ENCODE measurements at places on chromosomes 2 and 18.

DNA sequence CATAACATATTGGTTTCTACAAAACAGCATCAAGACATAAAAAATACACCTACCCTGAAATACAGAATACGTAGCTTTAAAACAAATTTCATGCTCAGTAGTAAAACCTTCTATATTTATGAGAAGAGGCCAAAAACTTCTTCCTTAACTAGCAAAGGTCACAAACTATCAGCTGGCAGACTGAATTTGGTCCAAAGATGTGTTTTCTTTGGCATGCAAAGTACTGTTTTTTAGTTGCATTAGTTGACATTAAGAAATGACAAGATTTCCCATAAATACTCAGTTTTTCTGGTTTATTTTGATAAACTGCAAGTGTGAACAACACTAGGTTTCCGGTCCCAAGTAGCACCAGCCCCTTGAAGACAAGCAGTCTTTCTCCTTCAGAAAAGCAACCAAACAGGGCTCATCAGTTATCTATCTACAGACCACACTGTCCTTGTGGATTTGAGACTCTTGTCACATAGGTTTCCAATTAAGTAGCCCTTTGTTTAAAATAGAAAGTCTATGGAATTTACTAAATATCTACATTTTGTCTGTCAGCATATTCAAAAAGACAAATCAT, 35.6 kb downstream of the SLC25A12 start:
- no peak for DNase-seq

DNA sequence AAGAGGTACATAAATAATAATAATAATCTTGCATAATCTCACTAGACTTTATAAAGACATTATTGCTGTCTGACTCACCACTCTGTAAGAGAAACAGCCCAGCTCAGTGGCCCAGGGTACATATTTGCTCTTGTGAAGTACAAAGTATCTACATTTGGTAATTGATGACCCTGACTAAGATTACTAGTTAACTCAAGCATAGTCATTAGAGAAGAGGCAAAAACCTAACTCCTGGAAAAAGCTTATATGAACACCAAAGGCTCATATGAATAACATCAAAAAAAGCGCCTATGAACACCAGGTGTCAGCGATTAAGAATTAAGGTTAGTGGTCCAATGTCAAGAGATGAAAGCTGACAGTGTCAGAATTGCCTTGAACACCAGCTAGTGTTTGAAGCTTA, 38.4 kb downstream of the RAD51AP2 start:
- no peak for DNase-seq

- DNase-seq: no peak
These were observed 208.6 kb downstream of the C1D start for GRCh38 chr2:67854103-67854743.

DNA sequence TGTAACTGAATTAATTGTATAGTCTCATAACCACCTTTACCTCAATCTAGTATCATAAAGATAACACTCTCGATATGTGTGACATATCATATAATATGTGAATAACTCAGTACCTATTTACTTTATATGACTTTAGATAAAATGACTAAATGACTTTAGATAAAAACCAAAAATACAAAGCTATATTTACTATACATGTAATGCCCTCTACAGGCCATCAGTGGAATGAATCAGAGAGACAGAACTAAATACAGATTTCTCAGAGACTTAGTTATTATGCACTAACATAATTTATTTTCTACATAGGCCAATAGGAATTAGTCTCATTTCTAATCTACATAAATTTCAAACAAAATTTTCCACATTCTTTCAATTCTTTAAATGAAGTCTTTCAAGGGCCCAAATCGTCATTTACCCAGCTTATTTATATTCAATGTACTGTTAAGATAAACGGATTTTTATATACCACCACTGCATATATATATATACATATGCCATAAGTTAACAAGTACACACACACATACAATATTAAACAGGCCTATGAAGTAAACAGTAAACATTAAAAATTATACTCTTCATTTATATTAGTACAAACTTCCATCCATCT, 219.9 kb downstream of the EXOC6B start:
- no peak for DNase-seq

DNA sequence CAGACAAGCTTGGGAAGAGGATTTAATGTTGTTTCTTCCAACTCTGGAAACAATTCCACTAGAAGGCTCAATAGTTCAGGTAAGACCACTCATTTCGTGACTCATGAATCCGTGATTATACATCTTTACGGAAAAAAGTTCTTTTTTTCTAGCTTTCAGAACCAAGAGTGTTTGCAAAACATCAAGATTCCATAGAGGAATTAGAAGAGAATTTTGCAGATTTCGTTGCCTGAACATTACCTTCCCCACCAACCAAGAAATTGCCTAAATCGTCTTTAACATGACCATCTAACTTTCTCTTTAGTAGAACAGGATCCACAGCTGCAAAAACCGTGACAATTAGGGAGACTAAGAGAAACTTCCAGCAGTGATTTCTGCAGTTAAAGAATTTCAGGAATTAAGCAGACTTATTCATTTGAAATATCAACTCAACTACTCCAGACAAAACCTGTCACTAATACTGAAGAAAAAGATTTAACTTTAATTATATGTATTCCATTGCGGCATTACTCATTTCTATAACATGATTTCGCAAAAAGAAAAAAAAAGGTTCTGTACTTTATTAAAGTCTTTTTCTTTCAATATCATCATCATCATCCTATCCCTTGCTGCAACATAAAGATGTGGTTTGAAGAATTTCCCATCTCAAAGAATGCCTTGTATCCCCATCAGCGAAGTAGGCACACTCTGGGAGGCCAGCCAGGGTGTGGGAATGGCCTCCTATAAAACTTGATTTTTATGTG, 1.9 kb upstream of the NAB1 start:
- no peak for DNase-seq

DNA sequence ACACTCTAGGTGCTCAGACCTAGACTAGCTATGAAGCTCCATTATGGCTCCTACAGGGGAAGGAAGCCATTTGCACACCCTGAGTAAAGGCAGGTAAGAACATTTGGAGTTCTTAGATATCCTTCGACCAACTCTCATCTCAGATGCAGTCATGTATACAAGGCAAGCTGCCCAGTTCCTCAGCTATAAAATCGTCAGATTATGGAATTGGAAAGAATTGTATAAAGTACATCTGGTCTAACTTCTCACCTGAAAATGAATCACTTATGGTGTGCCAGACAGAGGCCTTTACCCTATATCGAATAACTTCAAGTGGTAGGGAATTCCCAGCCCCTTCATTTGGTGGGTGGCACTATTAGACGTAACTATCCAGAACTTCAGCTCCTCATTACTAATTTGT, 79.3 kb downstream of the VIT start:
- no peak for DNase-seq

DNA sequence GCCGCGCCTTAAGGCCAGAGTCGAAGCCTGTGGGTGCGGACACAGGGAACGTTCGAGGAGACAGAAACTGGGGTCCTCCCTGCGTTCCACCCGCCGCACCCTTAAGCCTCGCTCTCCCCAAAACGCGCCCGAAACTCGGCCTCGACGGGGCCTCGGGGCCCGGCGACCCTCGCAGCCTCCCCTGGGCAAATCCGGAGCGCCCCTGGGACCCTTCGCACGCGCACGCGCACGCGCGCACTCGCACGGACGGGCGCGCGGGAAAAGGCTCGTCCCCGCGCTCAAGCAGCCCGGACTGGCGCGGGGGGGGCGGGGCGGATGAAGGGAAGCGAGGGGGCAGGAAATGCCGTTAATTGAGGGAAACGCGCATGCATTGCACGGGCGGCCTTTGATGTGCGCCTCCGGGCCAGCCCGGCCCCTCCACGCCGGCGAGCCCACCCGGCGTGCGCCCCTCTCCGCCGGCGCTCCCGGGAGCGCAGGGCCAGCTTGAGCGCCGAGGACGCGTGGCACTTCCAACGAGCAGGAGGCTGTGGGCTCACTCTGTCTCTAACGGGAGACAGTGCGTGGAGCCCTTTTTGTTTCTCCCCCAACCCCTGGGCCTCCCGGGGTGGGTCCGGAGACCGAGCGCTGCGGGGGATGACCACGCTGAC, 5.4 kb upstream of the SALL3 start:
- DNase-seq: peak; percentile 18

DNA sequence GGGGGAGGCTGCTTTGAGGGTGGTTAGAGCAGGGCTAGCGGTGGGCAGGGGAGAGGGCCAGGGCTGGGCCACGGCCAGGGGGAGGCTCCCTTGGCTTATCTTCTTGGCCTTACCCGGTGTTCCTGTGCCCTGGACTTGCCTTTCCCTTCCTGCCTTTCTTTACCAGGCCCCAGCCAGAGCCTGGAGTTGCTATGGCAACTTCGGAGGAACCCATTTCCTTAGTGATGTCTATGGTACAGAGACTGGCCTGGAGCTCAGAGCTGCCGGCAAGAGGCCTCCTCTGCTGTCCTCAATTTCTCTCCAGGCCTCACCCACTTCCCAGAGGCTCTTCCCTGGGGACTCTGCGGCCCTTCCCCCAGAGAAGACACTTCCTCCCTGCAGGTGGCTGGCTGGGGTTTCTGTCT, 11.5 kb downstream of the SPEG start:
- DNase-seq: no peak

DNA sequence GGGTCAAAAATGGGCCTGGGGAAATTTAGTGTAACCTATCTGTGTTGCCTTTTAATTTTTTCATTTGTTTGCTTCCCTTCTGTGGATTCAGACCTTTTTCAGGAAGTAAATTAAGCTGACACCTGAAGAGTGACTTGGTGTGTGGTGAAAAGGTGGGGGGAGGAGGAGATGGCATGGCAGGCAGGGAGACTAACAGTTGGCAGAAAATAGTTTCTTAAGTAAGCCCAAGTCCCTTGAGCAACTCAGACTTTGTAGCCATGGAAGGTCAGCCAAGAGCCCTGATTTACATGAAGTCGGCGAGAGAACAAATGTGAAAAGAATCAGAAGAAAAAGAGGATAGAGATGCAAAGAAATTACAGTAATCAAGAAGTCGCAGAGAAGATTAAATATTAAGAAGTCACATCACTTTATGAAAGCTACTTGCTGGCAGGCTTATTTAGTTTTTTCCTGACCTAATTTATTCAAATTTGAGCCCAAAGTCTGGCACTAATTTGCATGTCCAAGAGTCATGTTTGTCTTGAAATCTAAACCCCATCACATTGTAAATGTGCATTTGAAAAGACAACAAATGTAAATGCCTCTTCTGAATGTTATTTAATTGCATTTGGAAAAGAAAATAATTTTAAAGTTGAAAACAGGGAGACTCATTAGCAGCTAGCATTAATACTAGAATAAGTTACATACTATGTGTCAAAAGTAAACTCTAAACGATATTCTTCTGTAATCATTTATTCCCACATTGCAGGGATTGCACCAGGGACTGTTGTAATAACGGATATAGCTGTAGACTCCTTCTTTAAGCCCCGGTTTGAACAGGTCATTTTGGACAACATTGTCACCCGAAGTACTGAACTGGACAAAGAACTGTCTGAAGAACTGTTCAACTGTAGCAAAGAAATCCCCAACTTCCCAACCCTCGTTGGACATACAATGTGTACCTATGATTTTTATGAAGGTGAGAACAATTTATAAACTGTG, 19.3 kb downstream of the UPP2 start:
- DNase-seq: no peak

Measured in stimulated activated CD4-positive, alpha-beta T cell treated with anti-CD3 and anti-CD28 coated beads, Interleukin-15, amount 100 ng/mL, for 24 hours (primary cell).